H1 (cell line): ENCODE measurements at places on chromosomes 2 and 18. TPM values are rescaled to one million over a fixed set of nuclear protein-coding genes. Genes with fewer than 3 reads are reported as not detected.

AQP12A gene
- not detected in 2 replicates for total RNA-seq

HAAO gene
- 2.5 and 3.2 TPM in 2 replicates for total RNA-seq

POTEC gene
- 0.07 and 0.19 TPM in 2 replicates for total RNA-seq

MYL1 gene
- not detected in 2 replicates for total RNA-seq

RTKN gene
- 53.5 and 54.1 TPM in 2 replicates for total RNA-seq

BCL2 gene
- total RNA-seq: 4.3 and 4.5 TPM in 2 replicates

LRATD1 gene
- total RNA-seq: 2.3 and 2.4 TPM in 2 replicates

DNAH6 gene
- total RNA-seq: 0.31 and 0.43 TPM in 2 replicates

ZNF519 gene
- 38.6 and 40.4 TPM in 2 replicates for total RNA-seq

GPBAR1 gene
- total RNA-seq: 0.32 and 0.63 TPM in 2 replicates

SERPINB13 gene
- total RNA-seq: not detected in 2 replicates

SH3RF3 gene
- 0.42 and 0.65 TPM in 2 replicates for total RNA-seq

FTCDNL1 gene
- 0.61 and 0.97 TPM in 2 replicates for total RNA-seq

SNORC gene
- total RNA-seq: 1.6 and 2.1 TPM in 2 replicates

APOB gene
- 0.52 and 0.61 TPM in 2 replicates for total RNA-seq

DLX2 gene
- total RNA-seq: 0.13 and 0.45 TPM in 2 replicates

NOSTRIN gene
- total RNA-seq: not detected in 2 replicates

AUP1 gene
- total RNA-seq: 82.7 and 83.4 TPM in 2 replicates

HJURP gene
- 56.6 and 60.5 TPM in 2 replicates for total RNA-seq

DOK6 gene
- 0.50 and 0.75 TPM in 2 replicates for total RNA-seq

EN1 gene
- total RNA-seq: not detected in 2 replicates

SP5 gene
- total RNA-seq: 0.31 TPM in 1 of 2 replicates, not detected in the other

EFR3B gene
- total RNA-seq: 8.8 and 9.6 TPM in 2 replicates
